ENCODE measurements at places on chromosomes 7 and 10. TPM values are rescaled to one million over a fixed set of nuclear protein-coding genes. Genes with fewer than 3 reads are reported as not detected.

- no peak for DNase-seq
These were observed 706.7 kb downstream of the PCDH15 start for GRCh38 chr10:54094321-54094720.

CFAP58 gene
- polyA plus RNA-seq, result 0.37 TPM

DNA sequence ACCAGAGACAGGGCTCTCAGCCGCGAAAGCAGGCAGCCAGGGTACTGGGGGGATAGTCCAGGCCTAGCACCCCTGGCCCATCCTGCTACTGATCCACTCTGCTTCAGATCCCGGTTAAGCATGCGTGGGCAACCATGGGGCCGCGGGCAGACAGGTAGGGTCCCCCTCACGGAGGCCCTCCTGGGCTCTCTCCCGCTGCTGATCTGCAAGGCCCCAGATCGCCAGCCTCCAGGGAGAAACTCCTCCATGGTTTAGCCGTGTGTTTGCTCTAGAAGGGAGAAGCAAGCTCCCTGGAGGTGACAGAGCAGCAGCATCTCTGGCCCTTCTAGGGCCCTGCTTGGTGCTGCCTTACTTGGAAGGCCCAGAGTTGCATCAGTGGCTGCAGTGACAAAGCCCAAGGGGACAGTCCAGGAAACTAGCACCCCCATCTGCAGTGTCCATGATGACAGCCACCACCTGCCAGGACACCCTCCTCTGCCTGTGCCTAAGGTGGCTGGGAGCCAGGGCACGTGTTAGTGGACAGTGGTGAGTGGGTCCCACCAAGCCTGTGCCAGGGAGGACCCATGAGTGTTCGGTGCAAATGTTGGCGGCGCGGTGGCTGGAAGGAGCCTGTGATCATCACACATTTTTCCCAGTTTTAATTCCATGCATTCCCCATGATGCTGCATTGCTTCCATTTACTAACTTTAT lies 29.2 kb downstream of the CALML5 start:
- no peak for DNase-seq

DNA sequence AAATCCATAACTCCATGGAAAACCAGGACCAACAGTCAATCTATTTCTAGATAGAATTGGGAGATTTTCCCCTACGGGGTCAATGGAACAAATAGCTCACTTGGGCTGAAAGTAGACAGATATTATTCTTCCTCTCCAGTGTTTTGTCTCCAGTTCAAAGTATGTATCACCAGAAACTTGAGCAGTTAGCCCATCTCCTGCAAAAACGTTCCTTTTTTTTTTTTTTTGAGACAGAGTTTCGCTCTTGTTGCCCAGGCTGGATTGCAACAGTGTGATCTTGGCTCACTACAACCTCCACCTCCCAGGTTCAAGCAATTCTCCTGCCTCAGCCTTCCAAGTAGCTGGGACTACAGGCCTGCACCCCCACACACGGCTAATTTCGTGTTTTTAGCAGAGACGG lies 390.0 kb upstream of the AUTS2 start:
- no peak for DNase-seq

DNA sequence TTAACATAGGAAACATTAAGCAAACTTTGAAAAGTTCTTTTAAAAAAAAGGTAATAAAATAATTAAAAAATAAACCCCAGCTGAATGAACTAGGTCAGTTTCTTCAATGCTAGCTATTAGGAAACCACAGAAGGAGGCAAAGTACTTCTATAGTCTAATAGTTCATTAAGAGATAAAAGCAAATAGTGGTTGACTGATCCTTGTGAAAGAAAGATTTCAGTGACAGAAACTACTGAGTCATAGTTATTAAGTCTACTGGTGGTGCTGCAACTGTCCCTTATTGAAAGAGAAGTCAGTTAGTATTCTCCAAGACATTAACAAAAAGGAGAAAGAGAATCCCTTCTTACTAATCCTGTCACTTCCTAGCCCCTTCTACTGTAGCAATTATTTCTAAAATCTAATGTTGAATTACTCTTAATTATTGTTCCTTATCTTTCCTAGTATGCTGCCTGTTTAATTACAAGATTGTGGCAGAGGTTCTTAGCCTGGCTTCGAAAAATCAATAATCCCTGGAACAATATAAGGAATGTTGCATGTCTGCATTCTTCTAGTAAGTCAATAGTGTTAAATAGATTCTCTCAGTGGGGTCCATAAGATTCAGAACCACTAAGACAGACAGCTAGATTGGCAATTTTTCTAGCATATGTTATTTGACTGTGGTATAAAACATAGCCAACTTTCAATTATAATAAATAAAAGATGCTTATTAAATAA lies 18.2 kb downstream of the TCTN3 start:
- no peak for DNase-seq

- no peak for DNase-seq
These were observed 8.7 kb upstream of the MYL7 start for GRCh38 chr7:44149571-44150465.

- DNase-seq, result no peak
These were observed 55.1 kb upstream of the CALN1 start for GRCh38 chr7:72467237-72467636.

- peak; percentile 85 for DNase-seq
These were observed 689.6 kb downstream of the NRG3 start for GRCh38 chr10:82564353-82565196.

LIPK gene
- polyA plus RNA-seq, result not detected

DNA sequence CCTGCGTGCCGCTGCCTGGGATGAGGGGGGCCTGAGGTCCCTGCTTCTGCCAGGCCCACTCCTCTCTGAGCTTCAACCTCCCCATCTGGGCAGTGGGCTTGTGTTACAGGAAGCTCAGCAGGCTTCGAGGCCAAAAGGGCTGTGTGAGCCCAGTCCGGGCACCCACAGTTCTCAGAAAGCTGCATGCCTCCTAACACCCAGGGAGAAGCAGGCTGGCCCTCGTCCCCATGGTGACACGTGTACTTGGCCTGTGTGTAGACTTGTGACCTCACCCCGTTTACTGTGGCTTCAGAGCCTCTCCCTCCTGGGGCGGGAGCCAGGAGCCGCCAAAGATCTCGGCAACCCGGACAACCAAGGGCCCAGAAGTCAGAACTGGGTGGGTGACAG lies 2.2 kb upstream of the GRIFIN start:
- DNase-seq, result no peak

ALOX5 gene
- polyA plus RNA-seq, result 1.2 TPM

DNA sequence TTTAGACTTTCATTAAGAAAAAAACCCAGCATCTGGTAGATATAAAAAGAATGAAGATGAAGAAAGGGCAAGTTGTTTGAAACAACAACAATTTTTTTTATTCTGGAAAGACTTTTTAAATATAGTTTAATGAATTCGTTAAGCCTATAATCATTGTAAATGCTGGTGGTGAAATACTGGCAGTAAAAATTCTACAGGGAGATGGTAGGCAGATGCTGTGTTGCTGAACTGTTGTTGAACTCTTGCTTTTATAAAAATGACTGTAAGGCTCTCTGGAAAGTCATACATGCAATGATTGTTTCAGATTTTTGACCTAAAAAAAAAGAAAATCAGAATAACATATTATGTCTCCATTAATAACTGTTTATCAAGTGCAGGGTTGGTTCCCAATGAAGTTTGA lies 39.0 kb downstream of the SCIN start:
- no peak for DNase-seq

- DNase-seq, result no peak
These were observed 13.9 kb downstream of the PIP4K2A start for GRCh38 chr10:22700489-22700888.

AFAP1L2 gene
- 7.5 TPM for polyA plus RNA-seq

DNA sequence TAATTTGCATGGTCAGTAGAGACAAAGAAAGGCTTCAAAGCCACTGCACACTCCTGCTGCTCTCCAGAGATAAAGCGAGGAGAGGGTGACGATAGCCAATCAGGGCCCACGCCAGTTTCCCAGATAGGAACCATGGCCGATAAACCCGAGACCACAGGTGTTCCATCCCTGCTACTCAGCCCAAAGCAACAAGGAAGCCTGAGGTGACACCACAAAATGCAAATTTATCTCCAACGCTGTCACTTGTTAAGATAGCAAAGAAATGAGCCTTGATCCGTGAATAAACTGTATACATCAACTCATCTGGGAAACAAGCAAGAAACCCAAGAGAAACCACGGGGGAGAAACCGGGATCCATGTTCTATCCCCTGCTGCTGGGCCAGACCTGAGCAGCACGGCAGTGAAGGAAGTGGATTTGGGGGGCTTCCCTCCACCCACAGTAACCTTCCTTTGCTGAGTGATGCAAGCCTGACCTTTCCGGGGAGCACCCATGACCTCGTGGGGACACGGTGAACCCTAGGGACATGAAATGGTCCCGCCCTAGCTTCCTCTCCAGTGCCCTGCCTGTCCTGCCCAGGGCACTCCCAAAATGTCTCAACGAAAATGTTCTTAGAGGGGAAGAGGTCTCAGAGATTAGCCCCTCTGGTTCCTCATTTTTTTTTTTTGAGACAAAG lies 164.6 kb downstream of the PTPRN2 start:
- DNase-seq, result no peak

C7orf57 gene
- not detected for polyA plus RNA-seq

PTN gene
- polyA plus RNA-seq, result 169 TPM

DNA sequence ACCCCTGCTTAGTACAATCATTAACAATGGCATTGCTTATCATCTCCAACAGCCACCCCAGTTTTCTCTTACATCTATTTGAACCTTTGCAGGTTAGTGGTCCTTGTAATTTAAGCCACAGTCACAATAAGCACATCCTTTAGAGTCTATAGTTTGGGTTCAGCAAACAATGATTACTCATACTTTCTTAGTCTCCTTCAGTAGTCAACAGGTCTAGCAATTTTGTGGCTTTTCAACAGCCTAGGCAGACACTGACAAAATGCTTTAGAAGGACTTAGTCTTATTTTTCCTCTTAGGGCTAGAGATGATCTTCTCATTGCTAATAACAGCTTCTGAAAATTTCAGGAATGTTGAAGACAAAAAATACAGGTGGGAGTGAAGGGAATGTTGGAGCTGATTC lies 32.3 kb upstream of the FAM204A start:
- no peak for DNase-seq

DNA sequence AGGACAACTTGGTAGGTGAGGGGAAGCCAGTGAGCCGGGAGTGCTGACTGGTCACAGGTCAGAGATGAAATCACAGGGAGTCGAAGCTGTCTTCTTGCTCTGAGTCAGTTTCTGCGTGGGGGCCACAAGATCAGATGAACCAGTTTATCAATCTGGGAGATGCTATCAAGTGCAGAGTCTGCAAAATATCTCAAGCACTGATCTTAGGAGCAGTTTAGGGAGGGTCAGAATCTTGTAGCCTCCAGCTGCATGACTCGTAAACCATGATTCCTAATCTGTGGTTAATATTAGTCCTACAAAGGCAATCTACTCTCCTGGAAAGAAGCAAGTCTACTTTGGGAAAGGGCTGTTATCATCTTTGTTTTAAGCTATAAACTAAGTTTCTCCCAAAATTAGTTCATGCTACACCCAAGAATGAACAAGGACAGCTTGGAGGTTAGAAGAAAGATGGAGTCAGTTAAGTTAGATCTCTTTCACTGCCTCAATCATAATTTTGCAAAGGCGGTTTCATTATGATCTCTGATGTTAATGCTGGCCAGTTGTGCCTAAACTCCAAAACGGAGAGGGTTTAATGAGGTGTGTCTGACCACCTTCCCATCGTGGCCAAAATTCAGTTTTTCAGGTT lies 8.4 kb upstream of the LMOD2 start:
- DNase-seq, result no peak

DNA sequence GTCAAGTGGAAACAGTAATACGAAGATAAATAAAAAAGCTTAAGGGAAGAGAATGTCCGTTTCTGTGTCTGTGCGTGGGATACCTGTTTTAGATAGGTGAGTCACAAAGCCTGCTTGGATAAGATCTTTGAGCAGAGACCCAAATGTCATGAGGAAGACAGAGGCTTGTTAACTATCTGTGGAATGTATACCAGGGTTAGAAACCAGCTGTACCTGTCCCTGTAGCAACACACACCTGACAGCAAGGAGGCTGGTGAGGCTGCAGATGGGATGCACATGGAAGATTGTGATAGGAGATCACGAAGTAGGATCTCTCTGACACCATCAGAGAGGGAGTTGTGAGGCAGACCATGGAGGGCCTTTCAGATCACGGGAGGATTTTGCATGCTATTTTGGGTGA lies 105.3 kb downstream of the ARHGAP21 start:
- no peak for DNase-seq

GRCh38 chr7:10798044-10798443 lies 175.6 kb upstream of the PHF14 start:
- no peak for DNase-seq

GRCh38 chr7:87591211-87591610 lies 9.5 kb downstream of the ABCB1 start:
- DNase-seq, result no peak

DNA sequence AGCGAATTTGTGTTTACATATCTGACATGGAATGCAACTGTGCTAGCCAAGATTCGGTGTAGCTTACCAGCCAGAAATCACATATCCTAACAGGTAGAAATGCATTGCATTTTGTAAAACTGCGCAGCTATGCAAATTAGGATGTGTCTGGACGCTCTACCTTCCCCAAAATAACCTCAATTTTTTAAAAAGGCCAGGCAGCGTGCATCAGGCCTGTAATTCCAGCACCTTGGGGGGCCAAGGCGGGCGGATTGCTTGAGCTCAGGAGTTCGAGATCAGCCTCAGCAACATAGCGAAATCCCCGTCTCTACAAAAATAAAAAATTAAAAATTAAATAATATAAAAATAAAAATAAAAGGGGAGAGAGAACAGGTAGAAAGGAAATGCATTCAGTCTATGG lies 305.0 kb downstream of the TYW1 start:
- no peak for DNase-seq

ZNF853 gene
- 19.3 TPM for polyA plus RNA-seq

GRCh38 chr7:20352573-20353306 lies 22.0 kb downstream of the ITGB8 start:
- no peak for DNase-seq

Measured in brain (organoid and tissue), 16 donors.